ENCODE measurements at places on chromosomes 1 and 21. TPM values are rescaled to one million over a fixed set of nuclear protein-coding genes. Genes with fewer than 3 reads are reported as not detected.

The PBX1 gene
- 60.6 TPM for polyA plus RNA-seq

The MPL gene
- polyA plus RNA-seq, result 0.12 TPM

The C1QB gene
- 29.7 TPM for polyA plus RNA-seq

The ELOVL1 gene
- polyA plus RNA-seq, result 36.8 TPM

The KCND3 gene
- polyA plus RNA-seq, result 1.2 TPM

GRCh38 chr1:183841550-183841949, 36.6 kb downstream of the RGL1 start:
- DNase-seq, result no peak

- DNase-seq, result no peak
These were observed 147.6 kb downstream of the RHOU start for GRCh38 chr1:228882771-228883450.

GRCh38 chr1:218558271-218558810, 213.2 kb downstream of the TGFB2 start:
- no peak for DNase-seq

- no peak for DNase-seq
These were observed 2.6 kb upstream of the GNG5 start for GRCh38 chr1:84509029-84509428.

- DNase-seq, result peak; percentile 71
These were observed 323.3 kb downstream of the RPS6KC1 start for GRCh38 chr1:213374369-213374768.

DNA sequence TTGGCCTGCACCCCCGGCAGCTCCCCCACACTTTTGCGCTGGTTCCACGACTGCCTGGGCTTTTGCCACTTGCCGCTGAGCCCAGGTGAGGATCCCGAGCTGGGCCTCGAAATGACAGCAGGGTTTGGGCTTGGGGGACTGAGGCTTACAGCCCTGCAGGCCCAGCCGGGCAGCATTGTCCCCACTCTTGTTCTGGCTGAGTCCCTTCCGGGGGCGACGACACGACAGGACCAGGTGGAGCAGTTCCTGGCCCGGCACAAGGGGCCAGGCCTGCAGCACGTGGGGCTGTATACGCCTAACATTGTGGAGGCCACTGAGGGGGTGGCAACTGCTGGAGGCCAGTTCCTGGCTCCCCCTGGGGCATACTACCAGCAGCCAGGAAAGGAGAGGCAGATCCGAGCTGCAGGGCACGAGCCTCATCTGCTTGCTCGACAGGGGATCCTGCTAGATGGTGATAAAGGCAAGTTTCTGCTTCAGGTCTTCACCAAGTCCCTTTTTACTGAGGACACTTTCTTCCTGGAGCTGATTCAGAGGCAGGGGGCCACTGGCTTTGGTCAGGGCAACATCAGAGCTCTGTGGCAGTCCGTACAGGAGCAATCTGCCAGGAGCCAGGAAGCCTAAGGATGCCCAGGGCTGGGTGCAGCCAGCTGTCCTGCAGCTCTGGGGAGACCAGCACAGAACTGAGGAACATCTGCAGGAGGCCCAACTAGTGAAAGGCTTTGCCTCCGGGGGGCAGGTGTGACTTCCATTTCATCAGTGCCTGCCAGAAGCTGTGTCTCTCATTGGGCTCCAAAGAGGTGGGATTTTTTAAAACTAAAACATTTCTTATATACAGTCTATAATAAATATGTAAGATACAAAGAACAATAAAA, 1.2 kb downstream of the HPDL start:
- no peak for DNase-seq

- DNase-seq, result no peak
These were observed 34.7 kb upstream of the POFUT2 start for GRCh38 chr21:45322231-45322959.

- DNase-seq, result peak; percentile 49
These were observed 6.1 kb upstream of the IGFN1 start for GRCh38 chr1:201184307-201185122.

DNA sequence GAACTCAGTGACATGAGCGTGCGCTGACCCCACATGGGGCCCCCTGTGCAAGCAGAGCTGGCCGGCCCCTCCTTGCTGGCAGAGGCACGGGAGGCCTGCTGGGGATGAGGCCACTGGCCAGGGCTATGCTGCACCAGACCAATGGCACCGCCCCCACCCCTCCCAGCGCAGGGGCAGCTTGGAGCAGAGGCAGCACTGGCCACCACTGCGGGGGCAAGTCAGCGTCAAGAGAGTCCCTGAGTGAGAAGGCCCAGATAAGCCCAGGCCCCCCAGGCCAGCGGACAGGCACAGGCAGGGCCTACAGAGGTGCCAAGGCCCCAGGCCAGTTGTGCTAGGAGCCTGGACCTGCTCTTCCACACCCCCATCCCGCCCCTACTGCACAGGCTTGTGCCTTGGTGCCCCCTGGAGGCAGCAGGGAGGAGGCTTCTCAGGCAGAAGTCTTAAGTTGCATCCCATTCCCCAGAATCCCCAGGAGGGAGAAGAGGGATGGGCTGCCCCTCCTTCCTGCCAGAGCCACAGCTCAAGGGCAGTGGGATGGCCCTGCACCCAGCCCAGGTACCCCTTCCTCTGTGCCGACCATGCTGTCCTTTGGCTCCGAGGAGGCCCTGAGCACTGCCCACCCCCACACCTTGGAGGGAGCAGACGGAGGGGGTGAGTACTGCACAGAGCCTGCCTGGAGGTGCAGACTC, 35.8 kb downstream of the EPHX1 start:
- peak; percentile 90 for DNase-seq

DNA sequence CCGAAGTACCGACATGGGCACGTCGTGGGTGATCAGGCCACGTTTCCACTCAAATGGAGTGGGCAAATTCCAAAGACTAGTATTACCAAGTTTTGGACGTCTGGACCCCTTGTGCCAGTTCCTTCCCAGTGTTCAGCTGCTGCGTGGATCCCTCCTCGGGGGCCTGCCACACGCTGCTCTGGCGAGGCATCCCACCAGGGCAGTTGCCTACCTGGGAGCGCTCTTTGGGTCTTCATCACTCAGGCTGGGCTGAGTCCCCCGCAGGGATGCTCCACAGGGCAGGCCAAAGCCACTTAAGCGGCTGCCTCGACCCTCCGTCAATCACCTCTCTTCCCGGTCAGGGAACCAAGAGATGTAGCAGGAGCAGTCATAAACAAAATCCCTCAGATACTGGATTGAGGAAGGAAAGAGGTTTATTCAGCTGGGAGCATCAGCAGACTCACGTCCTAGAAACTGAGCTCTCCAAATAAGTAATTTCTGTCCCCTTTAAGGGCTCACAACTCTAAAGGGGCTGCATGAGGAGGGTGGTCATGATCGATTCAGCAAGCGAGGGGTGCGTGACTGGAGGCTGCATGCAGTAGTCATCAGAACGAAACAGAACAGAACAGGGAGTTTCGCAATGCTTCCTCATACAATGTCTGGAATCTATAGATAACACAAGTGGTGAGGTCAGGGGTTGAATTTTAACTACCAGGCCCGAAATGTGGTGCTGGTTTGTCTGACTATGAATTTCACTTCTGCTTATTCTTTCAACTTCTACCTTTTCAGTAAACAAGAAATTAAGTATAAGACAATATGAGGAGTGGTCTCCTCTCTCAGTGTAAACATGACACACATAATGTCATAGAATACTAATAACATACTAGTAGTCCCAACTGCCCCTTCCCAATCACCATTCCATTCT, 998.6 kb upstream of the NCAM2 start:
- DNase-seq, result no peak

GRCh38 chr1:14111121-14111520, 411.1 kb downstream of the PRDM2 start:
- no peak for DNase-seq

DNA sequence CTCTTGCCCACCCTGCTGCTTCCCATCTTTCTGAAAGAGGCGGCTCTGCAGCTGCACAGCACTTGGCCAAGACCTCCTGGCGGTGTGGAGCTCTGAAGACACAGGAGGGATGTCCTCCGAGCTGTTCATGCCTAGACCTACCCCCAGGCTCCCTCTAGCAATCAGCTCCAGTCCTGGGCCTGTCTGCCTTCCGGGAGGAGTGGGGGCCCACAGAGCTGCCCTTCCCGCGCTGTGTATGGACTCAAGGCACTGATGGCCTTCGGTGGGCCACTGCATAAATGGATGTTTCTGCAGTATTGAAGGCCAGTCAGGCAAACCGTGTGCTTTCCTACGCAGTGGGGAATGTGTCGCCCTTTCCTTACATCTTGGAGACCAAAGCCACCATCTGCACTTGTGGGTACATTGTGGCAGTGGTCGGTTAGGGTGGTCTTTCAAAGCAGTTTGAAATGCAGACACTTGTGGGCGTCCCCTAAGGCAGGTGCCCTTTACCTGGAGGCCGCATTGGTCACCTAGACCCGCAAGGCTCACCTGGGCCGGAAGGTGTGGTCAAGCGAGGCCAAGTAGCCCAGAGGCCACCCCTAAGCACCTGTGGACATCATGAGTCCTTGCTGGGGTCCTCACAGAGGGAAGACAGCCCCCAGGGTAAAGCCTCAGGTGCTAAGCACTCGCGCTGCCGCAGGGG, 912 bp upstream of the PKNOX1 start:
- DNase-seq, result no peak

GRCh38 chr1:180301135-180301742, 71.2 kb downstream of the LHX4 start:
- no peak for DNase-seq

DNA sequence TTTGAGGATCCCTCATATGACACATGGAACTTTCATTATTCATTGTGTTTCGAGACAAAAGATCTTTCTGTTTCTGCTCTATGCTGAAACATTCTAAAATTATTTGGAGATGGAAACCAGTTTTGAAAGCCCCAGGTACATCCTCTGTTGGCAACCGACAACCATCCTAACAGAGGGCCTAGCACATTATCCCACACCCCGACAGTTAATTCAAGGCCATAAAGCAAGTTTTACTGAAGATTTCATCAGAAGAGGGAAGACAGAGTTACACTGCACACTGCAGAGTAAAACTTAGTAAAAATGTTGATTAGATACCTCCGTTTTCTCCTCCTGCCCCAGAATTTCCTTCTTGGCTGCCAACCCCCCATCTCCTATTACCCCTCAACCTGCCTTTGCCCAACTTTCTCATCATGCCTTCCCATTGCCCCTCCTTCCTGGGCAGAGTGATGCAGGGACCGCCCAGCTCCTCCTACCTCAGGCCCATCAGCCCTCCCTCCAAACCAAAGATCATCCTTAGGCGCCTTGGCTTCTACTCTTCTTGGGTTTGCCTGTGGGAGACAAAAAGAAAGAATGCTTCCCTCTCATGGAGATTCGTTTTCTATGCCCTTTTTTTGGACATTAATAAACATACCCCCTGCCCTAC, 52.9 kb upstream of the CITED4 start:
- no peak for DNase-seq

DNA sequence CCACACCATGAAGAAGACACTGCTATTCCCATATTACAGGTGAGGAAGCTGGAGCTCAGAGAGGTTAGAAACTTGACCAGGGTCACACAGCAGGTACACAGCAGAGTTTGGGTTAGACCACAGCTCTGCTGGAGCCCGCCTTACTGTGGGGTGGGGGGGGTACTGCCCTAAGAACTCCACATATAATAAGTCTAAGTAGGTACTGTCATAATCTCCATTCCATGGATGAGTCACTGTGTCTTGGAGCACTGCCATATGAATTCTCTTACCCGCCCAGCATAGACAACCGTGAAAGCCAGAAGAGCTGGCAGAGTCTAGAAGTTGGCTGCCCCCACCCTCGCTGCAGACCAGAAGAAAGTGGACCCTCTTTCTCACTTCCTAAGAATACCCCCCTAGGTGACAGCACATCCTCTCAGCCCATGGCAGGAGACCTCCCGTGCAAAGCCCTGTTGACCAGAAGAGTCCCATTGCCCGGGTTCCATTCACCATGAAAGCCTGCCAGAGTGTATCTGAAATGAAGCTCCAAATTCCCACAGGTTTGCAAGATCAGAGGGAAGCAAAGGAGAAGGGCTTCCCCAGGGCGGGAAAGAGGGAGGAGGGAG, 5.2 kb upstream of the PLA2G2D start:
- peak; percentile 45 for DNase-seq

- DNase-seq, result no peak
These were observed 46.5 kb upstream of the KIF26B start for GRCh38 chr1:245108246-245108645.

DNA sequence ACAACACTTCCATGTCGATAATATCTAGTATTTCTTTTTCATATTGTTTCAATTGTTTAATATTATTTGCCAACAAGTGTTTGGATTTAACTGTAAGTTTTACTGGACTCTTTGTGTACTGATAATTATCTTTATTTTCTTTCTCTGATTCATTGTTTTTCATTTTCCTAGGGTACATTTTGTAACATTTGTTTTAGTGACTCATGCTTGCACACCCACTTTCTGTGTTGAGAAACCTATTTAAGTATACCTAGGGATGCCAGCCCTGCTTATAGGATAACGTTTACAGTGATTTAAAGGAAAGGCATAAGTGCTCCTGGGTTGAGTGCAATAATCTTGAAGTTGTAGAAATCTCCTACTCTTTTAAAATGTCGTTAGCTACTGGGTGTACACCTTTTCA, 1386.0 kb upstream of the ADGRL4 start:
- DNase-seq, result no peak

- DNase-seq, result no peak
These were observed 204.6 kb downstream of the PTBP2 start for GRCh38 chr1:96926176-96926575.

DNA sequence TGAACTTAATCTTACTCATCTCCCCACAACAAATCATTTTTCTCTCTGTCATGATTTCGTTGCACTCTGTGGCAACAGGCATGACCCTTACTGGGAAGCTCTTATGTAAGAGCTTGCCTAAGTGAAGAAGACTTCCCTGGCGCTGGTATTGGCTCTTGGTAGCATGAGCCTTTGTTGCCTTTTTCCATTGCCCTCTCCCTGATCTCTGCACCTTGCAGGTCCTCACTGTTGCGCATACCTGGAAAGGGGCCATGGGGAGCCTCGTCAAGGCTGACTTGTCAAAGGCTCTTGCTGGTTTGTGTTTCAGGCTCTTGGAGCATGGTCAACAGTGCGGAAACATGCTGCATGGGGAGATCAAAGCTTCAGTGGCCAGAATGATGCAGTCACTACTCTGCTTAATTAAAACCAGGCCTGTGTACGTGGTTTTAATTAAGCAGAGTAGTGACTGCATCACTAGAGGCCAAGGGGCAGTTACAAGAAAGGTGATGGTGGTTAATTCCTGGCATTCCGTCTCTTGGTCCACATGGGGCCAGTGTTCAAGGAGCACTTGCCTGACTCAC, 141.3 kb downstream of the SPATA46 start:
- no peak for DNase-seq

DNA sequence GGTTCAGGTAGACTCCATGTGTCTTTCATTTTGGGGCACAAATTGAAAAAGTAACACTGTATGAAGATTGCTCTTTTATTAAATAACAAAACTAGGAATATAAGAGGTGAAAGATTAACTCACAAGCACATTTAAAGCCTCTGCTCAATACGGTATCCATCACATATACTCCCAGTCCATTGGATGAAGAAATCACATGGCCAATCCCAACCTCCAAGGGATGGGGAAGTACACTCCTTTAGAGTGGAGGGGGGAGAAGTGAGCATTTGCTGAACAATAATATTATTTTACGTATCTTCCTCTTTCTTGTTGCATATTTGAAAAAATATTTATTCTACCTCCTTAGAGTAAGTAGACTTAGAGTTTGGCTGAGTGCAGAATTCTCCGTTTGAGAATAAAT, 316.5 kb downstream of the LMX1A start:
- no peak for DNase-seq

All from muscle of back (tissue), 13 donors.